ENCODE measurements at places on chromosomes 5 and 9.
A peak's percentile ranks its signal among the peaks of the same experiment; 100 is the strongest.

GRCh38 chr5:149421834-149422233 lies 42.7 kb upstream of the IL17B start:
- DNase-seq: no peak

DNA sequence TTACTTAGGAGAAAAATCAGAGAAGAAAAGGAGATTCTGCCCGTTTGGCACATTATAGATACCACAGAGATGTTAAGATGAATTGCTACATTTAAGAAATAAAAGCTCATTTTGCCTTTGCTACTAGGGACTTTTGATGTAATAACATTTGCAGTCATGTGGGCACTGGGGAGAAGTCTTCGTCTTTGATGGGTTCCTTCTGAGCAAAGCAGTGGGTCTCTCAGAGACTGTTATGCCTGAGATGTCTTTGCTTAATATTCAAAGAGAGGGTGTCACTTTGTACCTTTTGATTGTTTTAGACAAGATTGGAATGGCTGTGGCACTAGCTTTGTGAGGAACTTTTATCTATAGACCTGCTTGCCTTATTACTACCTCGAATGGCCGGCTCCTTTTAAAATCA lies 25.0 kb downstream of the SLC25A25 start:
- DNase-seq: no peak

DNA sequence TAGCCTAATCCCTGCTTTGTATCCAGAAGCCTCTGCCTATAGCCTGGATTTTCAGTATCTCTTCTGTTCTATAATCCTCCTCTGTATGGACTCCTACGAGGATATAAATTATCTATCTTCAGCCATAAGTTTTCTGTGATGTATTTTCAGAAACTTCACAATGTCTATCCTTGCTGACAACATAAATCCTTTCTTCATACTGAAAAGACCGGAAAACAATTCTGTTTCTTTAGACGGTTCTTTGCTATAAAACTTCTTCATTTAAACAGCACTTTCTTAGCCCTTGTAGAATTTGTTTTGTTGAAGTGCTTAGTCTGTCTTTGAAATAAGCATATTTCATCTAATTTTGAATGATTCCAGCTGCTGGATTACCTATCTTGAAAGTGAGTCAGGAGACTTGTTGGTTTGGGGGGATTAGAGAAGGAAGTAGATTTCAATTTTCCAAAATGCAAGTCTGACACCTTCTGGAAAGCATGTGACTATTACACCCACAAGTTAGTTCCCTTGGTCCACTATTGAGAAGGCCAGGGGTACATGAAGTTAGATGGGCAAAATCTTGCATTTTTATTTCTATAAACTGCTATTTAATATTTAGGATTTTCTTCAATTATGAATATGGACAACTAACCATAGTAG lies 96.3 kb upstream of the RANBP3L start:
- DNase-seq: peak; percentile 53

GRCh38 chr5:81027481-81028058 lies 67.4 kb downstream of the RASGRF2 start:
- no peak for DNase-seq

GRCh38 chr5:150797384-150797783 lies 18.8 kb downstream of the SMIM3 start:
- no peak for DNase-seq

GRCh38 chr9:127524373-127524772 lies 73.1 kb downstream of the LRSAM1 start:
- DNase-seq: peak; percentile 60

DNA sequence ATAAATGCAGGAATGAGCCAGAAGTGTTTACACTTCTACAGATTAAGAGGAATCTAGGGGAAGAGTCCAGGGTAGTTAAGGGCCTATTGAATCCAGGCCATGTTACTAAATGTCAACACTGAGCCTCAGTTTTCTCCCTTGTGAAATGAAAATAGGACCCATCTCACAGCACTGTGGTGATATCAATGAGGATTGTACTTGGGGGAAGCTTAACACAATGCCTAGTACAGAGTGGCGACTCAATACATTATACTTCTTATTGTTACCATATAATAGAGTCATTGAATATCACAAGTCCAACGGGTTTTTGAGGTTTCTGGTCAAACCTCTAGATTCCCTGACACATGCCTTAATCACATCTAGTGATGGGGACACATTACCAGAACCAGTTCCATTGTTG lies 4.6 kb downstream of the TRUB2 start:
- DNase-seq: no peak

- DNase-seq: no peak
Observed at GRCh38 chr9:134390947-134391318, 64.7 kb downstream of the RXRA start.

DNA sequence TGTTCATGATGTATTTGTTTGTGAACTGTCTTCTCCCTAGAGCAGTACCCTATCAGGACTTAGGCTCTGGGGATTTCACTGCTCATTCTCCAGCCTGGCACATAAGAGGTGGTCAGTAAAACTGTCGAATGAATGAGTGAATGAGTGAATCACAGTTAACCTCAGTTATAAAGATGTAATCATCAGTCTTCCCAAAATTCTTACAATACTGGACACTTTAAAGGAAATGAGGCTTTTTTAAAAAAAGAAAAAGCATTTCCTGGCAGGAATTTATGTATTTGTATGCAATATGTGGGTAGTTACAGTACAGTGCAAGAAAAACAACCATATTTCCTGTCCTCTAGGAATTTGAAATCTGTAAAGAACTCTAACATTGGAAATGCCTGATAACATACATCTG lies 59.6 kb downstream of the RAI14 start:
- DNase-seq: no peak

DNA sequence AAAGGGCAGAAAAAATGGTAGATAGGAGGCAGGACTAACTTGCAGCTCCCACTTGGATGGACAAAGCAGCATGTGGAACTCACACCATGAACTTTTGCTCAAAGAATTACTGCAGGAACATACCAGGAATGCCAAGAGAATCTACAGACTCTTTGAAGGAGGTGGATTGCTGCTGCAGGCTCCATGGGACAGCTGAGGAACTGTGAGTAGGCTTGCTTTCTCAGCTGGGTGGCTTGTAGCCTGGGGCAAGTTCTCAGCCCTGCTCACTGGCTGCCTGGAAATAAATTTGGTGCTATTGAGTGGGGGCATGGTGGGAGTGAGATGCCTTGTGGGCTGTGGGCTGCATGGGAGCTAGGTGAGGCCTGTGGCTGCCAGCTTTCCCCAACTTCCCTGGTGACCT lies 574.5 kb downstream of the PRELID2 start:
- no peak for DNase-seq

GRCh38 chr5:150461231-150461630 lies 11.7 kb upstream of the RPS14 start:
- no peak for DNase-seq

- no peak for DNase-seq
Observed at GRCh38 chr9:109108318-109108717, 11.4 kb downstream of the TMEM245 start.

DNA sequence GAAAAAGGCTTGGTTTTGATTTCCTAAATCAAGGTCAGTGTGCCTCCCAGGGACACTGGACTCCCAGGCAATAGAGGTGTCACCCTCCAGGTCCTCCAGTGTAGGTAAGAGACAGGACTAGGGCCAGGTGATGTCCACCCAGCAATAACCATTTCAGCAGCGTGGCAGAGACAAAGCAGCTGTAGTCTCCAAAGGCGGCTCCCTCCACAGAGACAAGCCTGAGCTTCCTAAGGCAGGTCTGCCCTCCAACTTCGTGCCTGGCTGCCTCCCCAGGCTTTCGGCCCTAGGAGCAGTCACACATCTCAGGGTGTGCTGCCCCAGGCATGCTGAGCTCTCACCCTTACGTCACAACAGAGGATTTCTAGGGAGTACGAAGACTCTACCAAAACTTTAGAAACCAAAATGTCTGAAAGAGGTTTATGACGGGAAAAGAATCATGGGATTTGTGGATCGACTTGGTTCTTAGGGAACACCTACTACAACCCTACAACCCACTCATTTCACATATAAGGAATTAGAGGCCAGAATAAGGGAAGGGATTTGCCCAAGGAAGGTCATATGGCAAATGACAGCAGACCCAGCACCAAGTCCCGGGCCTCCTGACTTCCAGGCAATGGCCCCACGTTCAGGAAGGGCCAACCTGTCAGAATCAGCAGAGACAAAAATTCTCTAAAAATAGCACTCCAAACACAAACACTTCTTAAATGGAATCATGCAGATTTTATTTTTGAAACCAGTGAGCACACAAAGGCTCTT lies 105.5 kb downstream of the KLHL3 start:
- no peak for DNase-seq

- DNase-seq: no peak
Observed at GRCh38 chr5:123294544-123294943, 128.7 kb downstream of the CEP120 start.

DNA sequence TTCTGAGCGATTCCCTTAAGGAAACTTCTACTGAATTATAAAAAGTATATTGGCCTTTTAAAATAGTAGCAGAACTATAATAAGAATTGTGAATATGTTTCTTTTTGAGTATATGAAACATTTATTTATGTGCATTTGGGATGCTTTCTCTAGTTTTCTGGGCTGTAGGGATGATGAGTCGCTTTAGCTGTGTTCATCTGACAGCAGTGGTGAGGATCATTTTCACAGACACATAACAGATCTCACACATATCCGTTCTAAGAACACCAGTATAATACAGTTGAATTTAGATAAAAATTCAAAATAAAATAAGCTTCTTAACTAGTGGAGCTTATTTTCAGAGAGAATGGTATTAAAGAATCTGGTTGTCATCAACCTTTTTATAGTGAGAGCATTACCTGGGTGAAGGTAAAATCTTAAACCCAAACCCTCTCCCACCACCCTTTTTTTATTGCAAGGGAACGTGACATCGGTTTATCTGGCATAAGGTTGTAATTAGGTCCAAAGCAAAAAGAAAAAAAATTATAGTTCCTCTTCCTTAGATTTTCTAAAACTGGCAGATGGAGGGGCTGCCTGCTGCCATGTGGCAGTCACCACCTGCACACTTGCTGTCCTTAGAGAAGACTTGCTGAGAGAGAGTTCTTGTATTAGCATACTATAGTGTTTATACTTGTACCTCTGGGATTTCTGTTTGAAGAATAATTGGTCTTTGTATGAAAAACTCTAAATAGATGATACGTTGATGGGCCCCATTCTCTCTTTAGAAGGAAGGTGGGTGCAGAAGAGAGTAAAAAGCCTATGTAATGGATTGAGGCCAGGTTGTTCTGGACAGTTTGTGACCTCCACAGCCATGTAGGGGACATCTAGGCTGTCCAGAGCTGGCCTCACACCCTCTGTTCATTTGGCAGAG lies 86.8 kb downstream of the CAMK4 start:
- no peak for DNase-seq

DNA sequence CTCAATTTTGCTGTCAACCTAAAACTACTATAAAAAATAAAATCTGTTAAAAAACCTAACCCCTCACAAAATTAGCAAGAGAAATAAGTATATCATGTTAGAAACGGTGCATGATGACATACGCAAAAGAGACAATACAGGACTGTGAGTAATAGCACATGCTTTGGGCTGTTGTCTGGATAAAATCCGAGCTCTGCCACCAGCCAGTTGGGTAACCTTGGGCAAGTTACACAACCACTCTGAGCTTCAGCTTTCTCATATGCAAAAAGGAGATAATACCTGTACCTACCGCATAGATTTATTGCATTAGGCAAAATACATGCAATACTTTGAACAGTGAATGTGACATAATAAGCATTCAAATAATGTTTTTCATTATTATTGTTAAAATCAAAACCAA lies 481.7 kb downstream of the TLE1 start:
- DNase-seq: no peak

DNA sequence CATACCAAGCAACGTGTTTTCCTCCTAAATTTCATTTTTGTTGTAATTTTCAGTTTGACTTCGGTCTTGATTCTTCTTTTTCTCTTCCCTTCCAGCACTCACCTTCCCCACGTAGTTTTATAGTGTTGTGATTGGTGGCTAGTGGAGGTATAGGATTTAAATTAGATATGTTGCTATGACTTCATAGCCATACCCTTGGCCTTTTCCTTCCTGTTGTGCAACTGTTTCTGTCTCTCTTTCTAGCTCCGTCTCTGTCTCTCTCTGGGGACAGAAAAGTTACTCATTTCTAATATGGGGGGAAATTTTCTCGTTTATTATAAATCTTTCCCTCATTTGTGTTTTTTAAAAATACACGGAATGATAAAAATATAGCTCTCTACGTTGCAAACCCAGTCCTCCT lies 20.6 kb upstream of the C5orf24 start:
- no peak for DNase-seq

GRCh38 chr9:77983320-77983662 lies 48.3 kb downstream of the GNAQ start:
- DNase-seq: no peak

GRCh38 chr5:150989695-150990094 lies 30.7 kb upstream of the GPX3 start:
- no peak for DNase-seq

GRCh38 chr9:98569491-98569890 lies 139.2 kb downstream of the GABBR2 start:
- no peak for DNase-seq

DNA sequence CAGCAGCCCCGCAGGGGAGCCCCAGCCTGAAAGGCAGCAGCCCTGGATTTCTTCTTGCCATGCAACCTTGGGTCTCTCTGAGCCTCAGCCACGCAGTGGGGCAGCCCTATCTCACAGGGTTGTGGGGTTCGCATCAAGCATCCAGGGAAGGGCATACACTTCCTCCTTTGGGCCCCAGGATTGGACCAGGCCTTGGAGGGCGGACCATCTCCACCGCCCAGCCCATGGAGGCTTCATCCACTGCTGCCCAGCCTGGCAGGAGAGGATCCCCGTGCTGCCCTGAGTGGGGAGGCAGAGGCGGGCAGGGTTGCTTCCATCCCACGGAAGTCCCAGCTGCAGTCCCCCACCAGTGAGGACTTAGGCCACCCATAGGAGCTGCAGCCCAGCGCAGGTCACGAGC lies 5.3 kb downstream of the ADAMTS2 start:
- DNase-seq: no peak

GRCh38 chr5:75471193-75471592 lies 40.2 kb downstream of the CERT1 start:
- DNase-seq: no peak

DNA sequence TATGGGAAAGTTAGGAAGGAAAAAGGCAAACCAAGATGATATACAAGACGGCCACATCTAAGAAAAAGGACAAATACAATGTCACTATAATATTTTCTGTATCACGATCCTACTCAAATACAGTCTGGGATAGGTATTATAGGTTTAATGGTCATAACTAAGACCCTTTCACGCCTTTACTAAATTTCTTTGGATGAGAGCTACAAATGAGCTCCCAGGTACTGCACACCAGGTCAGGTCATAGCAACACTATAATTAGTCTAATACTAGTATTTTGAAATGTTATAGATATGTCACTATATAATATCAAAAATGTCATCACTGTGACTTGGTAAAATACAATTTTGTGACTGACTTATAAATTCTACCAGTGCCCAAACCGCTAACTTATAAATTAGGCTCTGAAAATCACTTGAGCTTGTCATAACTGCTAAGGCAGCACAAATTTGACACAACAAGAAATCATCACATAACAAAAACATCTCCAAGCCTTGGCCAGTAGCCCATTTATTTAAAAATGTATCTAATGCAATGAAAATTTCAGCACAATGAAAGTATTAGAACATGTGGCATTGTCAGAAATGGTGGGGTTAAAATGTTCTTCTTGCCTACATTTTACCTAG lies 6.9 kb downstream of the SELENOP start:
- DNase-seq: no peak

GRCh38 chr5:40909264-40909663 lies at the start of gene C7:
C7 (plus strand) TSS chr5:40909497; CDS start chr5:40909611, 114 bp downstream.
- DNase-seq: no peak

Data from HTR-8/SVneo (cell line).